Epithelial cell of proximal tubule (primary cell): ENCODE measurements at places on chromosomes 1 and 21. TPM values are rescaled to one million over a fixed set of nuclear protein-coding genes. Genes with fewer than 3 reads are reported as not detected.

DNA sequence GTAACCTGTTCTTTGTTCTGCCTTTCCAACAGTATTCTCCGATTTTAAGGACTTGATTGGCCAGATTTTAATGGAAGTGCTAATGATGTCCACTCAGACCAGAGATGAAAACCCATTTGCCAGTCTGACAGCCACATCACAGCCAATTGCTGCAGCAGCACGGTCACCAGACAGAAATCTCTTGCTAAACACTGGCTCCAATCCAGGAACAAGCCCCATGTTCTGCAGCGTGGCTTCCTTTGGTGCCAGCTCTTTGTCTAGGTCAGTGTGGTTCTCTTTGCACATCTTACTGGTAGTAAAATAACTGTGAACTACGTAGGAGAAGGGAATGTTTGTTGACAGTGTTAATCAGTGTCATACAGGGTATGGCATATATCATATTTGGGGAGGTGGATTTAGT, 72.7 kb downstream of the UBE4B start:
- no peak for DNase-seq

- DNase-seq, result no peak
Measured at GRCh38 chr1:98057236-98057910, 136.5 kb upstream of the DPYD start.

DNA sequence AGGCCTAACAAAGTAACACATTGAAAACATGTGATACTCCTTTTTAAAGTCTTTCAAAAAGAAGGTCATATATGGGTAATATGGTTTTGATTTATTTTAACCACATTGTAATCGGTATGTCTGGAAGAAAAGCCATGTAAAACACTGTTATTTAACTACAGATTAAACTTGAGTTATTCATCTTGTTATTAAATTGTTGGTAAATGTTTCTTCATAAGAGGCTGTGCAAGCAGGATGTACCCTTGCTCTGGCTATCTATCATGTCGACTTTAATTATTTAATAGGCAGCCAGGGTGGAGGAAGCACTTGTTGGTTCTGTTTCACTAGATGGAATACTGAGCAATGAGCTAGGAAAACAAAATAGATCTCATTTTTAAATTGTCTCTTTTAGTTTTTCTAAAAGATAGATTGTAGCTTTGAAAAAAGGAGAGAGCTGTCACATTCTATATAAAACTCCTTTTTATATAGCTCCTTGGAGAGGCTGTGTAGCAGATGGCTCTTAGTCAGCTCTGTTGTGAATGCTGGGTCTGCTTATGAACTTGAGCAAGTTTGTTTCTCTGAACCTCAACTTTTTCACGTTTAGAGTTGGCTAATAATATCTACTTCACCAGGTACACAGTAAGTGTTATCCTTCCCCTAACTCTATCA, 39.5 kb downstream of the LRRC8B start:
- no peak for DNase-seq

GRCh38 chr1:154595621-154596020, 12.4 kb downstream of the ADAR start:
- DNase-seq, result no peak

- DNase-seq, result no peak
Measured at GRCh38 chr1:56153276-56153675, 426.1 kb downstream of the PLPP3 start.

DNA sequence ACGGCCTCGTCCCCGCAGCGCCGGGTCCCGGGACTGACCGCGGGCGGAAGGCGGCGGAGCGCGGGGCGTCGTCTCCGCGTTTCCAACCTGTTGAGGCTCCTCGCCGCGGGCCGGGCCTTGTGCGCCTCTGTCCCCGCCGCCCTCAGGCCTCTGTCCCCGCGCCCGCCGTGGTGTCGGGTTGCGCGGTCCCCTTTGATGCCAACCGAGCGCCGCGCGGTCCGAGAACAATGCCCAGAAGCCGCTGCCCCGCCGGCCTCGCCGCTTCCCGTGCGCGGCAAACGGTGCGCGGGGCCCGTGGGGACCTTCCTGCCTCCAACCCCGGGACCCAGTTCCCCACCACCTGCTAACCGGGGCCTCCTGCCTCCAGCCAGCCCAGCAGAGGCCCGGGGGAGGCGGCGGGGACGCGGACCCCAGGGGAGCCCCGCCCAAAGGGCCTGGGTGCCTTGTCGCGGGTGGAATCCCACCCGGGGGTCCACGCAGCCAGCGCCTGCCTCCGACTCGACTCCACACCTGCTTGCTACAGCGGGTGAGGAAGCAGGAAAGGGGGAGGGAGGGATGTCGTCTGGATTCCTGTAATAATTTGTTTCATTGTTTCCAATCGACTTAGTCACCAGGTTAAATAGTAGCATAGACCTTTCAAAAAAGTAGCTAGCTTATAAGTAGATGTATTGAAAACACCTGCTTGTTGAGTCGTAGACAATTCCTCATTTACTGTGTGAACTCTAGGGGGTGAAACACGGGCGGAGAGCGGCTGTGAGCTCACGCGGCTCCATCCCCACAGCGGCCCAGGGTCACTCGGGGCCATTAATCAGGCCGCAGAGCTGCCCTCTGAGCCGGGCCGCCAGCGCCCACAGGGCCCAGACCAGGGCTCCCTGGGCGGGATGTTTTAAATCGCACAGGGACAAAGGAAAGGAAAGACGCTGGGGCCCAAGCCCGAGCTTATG, 1.1 kb downstream of the COL18A1 start:
- peak; percentile 76 for DNase-seq

GRCh38 chr1:247452447-247453039, 5.4 kb downstream of the OR2B11 start:
- DNase-seq, result no peak

- DNase-seq, result no peak
Measured at GRCh38 chr1:31878058-31878457, 60.1 kb downstream of the PTP4A2 start.

DNA sequence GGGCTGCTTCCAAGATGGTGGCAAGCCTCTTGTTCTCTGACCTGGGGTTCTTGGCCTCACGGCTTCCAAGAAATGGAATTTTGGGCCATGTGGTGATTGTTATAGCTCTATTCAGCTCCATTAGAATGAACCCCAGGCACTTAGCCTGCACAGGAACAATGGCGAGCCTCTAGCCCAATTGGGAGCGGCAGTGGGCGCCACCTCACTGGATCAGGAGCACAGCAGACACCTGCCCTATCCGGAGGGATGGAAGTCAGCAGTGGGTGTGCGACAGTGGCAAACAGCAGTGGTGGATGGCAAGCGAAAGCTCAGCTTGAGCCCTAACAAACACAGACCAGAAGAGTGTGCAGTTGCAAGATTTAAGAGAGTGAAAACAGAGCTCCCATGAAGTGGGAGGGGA, 230.9 kb downstream of the GPR52 start:
- no peak for DNase-seq

DNA sequence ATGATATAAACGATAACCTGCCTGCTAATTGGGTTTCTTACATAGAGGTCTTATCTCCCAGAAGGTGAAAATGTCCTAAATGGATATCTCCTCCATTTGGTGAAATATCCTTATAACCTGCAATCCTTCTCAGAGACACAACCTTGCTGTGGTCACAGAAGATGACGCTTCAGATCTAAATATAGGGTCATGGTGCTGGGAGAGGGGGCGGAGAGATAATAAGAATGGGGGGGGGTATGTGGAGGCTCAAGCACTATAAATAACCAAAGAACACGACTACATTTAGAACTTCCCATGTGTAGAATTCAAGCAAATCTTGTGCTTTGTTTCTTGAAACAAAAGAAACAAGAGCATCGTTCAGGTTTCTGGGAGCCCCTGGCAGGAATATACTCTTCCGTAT, 260.6 kb upstream of the ESRRG start:
- no peak for DNase-seq

GRCh38 chr1:94038511-94038910, 82.4 kb downstream of the ABCA4 start:
- DNase-seq, result no peak

DNA sequence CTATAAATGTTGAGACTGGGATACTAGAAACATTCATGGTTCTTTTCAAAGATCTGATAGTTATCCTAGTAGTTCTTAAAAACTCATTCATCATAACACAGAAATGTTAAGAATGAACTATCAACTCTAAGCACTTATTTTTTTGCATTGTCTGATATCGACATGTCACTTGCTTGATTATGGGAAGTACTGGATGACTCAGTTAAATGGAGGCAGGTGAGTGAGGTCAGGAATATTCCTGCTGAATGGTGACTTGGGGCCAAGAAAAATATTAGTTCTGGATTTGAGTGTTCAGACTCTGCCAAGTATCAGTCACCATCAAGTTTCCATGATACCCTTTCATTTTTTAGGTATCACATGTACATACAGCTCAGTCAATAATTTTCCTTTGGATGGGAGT, 63.6 kb downstream of the NEK7 start:
- peak; percentile 33 for DNase-seq

DNA sequence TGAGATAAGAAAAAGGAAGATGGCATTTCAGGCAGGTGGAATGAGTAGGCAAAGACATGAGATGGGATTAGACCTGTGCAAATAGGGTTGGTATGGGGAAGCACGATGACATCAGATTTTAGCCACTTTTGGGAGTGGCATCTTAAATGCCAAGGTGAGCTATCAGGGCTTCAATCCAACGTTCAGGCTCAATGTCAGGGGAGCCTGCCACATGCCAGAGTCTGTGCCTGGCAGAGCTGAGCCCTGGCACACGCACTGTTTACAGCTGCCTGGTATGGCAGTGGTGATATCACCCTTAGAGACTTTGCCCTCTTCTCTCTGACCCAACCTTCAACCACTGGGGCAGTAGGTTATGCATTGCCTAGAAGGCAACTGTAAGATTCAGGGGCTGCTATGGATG, 1.1 kb upstream of the GUCA2B start:
- DNase-seq, result no peak

- DNase-seq, result peak; percentile 93
Measured at GRCh38 chr1:24289937-24290595, 29.1 kb upstream of the GRHL3 start.

DNA sequence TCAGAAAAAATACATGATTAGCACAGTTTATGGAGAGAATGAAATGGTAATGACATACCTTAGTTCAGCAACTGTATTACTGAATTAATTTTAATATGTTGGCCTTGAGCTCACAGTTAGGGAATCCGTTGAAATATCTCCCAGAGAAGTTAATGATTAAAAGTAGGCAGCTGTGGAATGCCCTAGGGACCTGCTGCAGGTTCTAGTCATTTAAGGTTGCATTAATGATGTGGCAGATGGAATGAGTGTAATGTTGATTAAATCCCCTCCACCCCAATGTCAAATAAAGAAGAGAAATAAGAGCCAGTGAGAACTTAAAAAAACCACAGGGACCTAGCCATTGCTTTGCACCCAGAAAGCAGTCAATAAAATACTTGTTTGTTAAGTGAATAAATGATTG, 40.3 kb upstream of the TRIM45 start:
- DNase-seq, result peak; percentile 83

DNA sequence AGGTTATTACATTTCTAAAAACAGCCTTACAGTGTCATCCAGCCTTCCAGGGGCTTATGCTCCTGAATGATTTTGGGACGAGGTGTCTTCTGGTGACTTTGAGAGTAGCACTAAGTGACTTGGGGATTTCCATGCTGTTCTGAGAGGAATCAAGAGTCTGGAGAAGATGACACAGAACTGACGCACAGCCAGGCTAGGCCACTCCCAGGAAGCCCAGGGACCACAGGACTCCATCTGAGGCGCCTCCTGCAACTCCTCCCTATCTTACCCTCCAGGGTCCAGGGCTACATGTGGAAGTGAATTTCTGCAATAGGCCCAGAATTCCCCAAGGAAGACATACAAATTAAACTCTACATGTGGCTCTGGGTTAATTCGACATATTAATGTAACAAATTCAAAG, 92.5 kb downstream of the SLC25A24 start:
- DNase-seq, result no peak

- DNase-seq, result no peak
Measured at GRCh38 chr1:28143496-28144202, 32.8 kb downstream of the PTAFR start.

DNA sequence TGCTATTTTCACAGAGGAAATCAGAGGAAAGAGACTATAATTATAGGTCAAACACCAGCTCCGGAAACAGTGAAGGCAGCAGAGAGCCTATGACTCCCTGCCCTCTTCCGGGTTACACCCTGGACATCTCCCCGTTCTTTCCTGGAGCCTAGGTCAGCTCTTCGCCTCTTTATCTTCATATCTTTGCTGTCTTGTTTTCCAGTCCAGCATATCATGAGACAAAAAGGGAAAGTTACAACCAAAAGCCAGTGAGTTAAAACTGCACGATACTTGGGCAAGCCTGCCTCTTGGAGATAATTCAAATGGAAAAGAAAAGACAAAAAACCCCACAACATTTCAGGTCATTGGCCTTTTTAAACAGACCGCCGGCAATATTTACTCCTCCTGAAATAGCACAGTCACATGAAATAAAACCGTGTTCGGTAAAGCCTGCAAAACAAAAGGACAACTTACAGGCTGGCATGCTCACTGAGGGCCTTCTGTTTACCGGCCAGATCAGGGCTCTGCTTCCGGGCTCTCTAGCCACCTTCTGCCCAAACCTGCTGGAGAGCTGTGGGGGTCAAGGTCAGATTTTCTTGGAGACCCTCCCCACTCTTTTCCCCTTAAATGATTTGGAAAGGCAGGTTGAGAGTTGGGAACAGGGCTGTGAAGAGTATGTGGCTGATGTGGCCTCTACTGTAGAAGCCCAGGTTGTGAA, 42.8 kb upstream of the PPP2R5A start:
- no peak for DNase-seq

DNA sequence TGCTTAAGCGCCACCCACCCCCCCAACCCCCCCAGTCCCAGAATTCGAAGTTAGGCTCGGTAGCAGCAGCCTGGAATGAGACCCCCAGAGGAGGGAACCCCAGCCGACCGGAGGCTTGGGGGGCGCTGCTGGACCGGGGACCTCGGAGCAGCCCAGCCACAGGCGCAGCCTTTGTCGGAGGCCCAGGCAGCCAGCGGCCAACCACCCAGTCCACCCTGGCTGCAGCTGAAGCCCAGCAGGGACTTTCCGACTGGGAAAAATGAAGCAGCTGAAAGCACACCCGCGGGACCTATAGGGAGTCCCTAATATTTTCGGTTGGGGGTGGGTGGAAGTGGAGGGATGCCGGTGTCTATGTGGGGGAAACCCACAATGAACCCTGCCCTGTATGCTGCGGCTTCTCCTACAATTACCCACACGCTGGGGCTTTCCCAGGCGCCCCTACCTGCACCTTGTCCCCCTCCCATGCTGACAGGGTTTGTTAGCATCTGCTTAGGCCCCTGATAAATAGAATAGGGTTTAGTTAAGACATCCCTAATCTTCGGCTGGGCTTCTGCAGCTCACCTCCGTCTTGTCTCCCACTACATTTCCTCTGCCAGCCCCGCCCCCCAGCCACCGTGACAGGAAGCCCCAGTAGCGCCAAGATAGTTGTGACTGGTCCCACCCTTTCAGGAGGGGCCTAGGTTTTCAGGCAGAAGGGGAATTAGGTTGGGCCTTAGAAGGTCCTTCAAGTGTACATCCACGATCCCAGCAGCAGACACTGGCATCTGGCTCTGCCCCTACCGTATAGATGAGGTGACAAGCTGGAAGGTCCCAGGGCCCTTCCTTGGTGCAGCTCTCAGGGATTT, 838 bp downstream of the CCDC28B start:
- DNase-seq, result no peak

MATN1 gene
- total RNA-seq, result not detected in 2 replicates

POU3F1 gene
- total RNA-seq, result not detected in 2 replicates

MORC3 gene
- 16.5 and 24.4 TPM in 2 replicates for total RNA-seq

FNDC10 gene
- total RNA-seq, result 2.6 and 6.1 TPM in 2 replicates

DYNLT5 gene
- not detected in 2 replicates for total RNA-seq
